RWPE1 (cell line): ENCODE measurements at places on chromosomes 11 and 22.

DNA sequence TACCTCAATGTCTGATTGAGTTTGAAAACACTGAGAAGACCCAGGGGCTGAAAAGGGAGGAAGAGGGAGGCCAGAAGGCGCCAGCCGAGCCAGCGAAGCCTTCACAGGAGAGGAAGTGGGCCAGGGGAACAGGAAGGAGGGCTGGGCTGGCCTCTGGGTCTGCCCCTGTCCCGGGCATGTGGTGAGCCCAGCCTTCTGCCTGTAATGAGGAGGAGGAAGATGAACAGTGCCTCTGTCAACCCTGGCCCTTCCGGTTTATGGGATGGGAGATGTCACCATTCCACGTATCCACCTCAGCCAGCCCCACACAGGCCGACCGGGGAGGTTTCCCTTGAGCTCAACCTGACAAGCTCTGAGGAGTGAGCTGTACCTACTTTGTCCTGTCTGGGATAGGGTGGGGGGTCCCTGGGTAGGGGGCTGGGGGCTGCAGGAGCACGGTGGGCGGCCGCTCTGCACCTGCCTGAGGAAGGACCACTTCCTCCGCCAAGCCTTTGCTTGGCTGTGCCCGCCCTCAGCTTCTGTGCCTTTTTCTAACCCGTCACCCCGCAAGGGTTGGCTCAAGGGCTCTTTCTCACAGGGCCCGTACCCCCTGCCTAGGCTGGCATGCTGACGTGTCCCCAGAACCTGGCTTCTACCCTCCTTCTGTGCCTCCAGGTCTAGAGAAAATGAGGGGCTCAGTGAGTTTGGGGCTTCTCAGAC lies 2.0 kb downstream of the PARVG start:
- DNase-seq: no peak

- DNase-seq: no peak
Measured at GRCh38 chr11:119189393-119189792, 4.1 kb downstream of the NHERF4 start.

DNA sequence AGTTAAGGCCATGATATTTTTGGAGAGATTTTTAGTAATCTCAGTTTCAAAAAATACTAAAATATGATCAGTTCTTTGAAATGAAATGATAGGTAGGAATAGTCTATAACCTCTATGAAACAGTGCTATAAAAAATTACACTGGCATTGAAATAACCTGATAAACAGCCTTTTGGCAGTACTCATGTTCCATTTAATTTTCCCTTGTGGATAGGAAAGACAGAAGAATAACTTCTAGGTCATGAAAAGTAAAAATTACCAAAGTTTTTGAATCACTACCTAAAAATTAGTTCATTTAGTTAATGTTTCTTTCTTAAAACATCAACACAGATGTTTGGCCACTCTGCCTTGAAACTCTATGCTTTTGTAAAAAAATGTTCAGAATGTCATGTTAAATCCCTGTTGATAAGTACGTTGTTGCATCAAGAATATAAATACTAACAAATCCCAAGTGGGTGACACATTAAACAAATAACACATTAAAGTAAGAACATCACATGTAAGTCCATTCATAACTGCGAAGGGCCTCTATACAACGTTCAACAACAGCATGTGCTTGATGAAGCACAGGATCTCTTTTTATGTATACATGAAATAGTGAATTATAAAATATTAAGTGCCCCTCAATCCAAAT lies 290.2 kb downstream of the SWAP70 start:
- no peak for DNase-seq

DNA sequence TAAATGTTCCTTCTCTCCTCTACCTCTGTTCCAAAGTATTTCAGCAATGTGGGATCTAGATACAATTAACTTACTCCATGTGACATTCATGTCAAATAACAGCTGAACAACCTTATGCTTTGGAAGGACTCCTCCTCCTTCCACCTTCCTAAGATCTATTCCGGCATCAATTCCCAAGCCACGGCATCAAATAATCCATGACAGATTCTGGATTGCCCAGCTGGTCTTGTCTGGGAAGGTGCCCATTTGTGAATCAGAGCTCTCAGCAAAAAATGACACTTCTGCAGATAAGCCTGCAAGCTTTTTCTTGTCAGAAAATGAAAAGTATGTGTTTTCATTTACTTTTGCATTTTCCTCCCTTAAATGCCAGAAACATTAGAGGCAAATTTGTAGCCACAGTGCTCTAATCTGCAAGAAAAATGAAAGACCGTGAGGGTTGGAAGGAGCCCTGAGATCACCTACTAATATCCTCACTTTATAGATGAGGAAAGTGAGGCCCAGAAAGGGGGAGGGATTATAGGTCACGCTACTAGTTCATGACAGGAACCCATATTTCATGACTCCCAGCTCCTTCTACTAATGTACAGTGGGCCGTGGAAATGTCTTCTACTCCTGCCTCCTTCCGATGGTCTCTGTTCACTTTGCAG lies 124.0 kb downstream of the ME3 start:
- no peak for DNase-seq

GRCh38 chr11:15163136-15163535 lies 48.4 kb downstream of the INSC start:
- DNase-seq: no peak

- DNase-seq: peak; percentile 67
Measured at GRCh38 chr11:130314184-130314749, 450 bp downstream of the ZBTB44 start.

DNA sequence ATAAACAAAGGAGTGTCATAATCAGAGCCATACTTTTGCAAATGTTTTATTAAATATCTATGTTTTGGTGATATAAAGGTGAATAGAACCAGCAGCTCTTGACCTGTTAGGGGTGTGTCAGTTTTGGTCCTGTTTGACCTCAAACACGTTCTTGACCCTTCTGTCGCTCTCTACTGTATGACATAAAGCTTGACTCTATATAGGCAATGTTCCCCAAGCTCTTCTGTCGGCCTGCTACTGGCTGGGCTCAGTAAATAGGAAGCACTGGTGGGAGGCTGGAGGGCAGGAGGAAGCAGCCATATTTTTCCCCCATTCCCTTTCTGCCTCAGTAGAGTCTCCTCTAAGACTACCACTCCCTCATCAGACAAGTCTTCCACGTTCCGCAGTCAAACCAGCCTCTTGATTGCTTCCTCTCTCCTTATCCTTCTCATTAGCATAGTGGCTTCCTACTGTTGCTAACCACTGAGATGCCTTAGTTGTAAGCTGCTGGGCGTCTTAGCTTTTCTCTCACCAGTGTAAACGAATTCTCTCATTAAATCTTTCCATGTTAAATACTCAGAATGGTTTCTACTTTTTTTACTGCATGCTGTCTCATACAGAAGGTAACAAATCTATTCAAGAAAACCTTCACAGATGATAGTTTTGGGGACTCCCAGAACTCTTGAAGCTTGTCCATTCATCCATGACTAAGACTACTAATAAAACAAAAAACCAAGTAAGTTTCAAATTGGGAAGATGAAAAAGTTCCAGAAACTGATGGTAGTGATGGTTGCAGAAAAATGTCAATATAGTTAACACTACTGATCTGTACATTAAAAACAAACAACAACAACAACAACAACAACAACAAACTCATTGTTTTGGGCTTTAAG lies 3.3 kb downstream of the NPAT start:
- DNase-seq: no peak

- no peak for DNase-seq
Measured at GRCh38 chr22:32760396-32760795, 41.1 kb upstream of the TIMP3 start.
